Stimulated activated CD8-positive, alpha-beta memory T cell treated with anti-CD3 and anti-CD28 coated beads, Interleukin-2, amount 100 ng/mL, for 48 hours (primary cell): ENCODE measurements at places on chromosomes 5 and 9.

DNA sequence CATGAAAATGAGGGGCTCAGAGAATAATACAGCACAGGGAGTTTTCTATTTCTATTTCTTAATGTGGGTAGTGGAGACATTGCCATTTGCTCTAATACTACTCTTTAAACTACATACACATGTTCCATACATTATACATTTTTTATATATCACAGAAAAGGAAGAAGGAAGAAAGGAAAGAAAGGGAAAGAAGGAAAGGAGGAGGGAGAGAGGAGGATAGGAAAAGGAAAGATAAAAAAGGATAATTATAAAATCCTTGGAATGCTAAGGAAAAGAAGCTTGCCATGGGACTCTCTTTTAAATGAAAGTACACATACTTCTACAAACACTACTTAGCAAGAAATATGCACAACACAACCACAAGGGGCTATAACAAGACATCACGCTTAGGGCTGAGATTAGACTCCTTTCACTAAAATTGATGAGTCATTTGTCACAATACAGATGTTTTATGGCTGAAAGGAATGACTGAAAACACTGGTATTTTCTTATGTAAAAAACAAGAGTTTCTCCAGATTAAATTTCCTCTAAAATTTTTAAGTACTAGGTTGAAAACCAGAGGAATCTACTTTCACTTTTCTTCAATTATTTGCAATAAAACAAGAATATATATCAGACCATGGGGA, 219.8 kb downstream of the ARL15 start:
- DNase-seq = no peak

- DNase-seq = no peak
Measured at GRCh38 chr5:171578049-171578828, 158.8 kb downstream of the FGF18 start.

- DNase-seq = no peak
Measured at GRCh38 chr5:17267106-17267505, 49.7 kb downstream of the BASP1 start.

DNA sequence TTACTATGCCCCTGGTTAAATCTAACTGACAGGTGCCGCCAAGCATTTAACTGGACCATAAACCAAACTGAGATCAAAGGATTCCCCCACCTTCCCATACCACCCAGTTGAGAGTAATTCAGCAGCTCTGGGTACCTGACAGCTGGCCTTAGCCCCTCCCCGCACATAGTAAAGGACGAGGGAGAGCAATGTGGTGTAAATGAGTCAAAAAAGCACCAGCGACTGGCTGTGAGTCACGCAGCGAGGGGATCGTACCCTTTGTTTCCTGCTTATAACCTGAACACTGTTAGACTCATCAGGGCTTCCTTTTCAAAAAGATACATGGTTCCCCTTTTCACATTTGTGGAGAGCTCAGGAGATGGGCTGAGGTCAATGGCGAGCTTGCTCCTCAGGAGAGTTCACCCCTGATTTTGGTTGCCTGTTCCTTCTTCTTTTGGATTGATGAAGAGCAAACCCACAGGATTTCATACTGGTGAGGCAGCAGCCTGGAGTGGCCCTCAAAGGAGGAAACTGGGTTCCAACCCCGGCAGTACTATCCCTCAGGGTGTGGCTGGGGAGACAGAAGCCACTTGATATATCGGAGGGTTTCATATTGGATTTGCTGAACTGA, 71.5 kb downstream of the ANKRD33B start:
- peak; percentile 56 for DNase-seq

GRCh38 chr5:142748132-142748531, 22.0 kb upstream of the ARHGAP26 start:
- DNase-seq = no peak

- no peak for DNase-seq
Measured at GRCh38 chr5:142671801-142672200, 14.1 kb downstream of the FGF1 start.

GRCh38 chr9:117828466-117828865, 124.3 kb downstream of the TLR4 start:
- DNase-seq = no peak

DNA sequence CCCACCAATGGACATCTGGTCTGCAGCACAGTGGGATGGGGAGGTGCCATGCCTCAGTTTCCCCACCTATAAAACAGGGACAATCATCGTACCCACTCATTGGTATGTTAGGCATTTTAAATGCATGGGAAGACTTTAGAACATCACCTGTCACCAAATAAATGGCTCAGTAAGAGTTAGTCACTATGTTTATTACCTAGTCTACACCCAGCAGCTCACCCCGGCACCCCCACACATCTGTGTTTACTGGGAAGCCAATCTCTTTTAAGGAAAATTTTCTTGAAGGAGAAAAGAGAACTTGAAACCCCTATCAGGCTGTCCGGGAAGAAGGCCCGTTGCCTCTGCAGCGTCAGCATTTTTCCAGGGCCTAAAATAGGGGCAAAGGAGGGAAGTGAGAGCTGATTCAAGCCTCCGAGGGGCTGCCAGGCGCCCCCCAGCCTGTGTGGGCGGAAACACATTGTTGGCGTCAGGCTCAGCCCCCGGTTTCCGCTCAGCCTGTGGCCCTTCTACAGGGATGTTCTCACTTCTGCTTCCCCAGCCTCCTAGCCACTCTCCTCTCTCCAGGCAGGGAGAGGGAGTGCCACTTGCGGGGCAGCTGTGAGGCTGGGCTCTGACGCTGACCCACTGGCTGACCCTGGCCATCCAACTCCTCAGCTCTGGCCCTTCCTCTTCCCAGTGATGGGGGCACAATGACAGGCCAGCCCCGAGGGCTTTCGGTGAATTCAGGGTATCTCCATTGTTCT, 4.6 kb downstream of the CSF1R start:
- no peak for DNase-seq

DNA sequence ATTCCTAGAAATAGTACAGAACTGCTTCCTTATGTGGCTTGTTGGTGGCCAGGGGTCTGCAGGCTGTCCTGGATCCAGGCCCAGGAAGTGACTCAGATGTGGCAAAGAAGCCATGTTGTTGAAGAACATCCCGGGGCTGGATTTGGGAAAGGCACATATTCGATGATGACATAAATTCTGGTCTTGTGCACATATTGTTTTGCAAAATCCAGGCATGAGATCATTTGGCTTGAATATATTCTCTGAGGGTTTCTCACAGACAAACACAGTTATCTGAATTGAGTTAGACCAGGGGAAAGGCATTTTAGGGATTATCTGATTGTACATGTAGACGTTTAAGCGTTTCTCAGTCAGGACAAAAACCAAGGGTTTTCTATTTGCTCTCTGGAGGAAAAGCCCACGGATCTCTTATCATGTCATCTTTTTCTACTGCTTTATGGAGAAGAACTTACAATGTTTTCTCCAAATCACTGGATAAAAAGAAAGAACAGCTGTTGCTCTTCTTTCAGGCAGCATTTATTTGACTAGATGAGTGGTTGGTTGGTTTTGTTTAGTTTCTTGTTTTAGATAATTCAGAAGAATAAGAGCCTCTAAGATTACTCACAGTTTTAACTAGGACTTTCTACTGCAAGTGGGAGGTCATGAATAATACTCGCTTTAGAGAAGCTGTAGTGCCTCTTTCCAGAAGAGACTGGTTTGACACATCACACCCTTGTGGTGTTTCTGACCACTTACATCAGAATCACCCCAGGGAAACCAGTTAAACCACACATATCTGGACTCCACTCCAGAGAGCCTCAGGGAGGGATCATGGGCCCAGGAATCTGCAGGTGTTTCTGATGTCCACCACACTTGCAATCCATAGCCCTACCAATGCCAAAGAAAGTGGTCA, 29.5 kb upstream of the LHFPL2 start:
- no peak for DNase-seq

DNA sequence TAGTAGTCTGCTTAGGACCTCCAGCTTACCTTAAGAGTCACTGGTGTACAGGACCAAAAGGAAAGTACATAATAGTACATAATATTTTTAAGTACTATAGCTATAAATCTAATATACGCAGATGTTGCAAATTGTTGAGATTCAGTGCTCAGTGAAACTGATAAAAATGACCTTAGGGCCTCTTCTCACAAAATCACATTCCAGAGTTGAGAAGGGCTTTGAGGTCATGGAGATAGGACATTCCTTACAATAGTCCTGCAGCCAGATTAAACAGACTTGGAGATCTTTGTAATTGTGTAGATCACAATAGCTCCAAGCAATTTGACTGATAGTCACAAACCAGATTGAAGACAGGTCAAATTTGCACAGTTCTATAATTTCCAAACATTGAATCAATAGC, 37.7 kb upstream of the PCSK1 start:
- no peak for DNase-seq

DNA sequence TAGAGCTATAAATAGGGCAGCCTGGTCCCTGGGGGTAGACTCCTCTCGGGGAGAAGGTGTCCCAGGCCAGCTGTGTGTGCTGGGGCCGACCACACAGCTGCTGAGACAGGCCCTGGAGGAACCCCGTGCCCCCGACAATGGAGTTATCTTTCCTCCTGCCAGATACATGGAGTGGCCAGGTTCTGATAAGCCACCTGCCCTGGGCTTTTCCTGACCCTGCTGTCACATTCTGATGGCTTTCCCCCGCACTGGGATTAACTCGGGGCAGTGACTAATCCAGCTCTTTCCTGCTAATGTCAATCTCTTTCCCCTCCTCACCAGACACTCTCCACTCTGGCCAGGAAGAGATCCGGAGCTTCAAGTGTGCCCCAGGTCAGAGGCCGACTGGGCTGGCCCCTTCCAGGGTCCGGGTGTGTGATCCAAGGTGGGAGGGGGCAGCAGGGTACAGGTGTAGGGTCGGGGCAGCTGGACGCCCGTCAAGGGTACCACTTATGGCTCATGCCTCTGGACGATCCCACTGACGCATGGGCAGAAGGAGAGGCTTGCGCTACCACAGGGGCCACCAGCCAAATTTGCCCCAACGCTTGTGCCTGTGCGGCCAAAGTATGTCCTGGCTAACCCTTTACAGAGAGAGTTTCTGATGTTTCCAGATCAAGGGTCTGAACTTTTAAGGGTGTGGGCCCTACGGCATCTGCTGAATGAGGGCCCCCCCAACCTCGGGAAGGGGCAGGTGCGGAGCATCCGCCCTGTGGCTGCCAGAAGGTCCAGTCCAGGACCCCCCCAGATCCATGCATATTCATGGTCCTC, 20.6 kb upstream of the COL5A1 start:
- no peak for DNase-seq

GRCh38 chr5:73673161-73673591, 47.2 kb downstream of the ARHGEF28 start:
- DNase-seq = no peak

DNA sequence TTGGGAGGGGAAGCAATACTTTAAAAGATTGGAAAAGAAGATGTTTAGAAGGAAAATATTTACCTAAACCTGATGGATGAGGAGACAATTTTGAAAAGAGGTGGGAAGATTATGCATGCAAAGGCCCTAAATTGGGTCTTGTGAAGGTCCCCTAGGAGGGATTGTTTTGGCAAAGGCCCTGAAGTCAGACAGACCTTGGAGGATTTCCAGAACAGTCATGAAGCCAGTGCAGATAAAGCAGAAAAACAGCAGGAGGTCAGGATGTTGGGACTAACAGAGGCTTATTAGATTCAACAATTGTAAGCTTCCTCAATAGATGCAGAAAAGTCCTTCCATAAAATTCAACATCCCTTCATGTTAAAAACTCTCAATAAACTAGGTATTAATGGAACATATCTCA, 361.0 kb upstream of the CDH6 start:
- DNase-seq = no peak

- no peak for DNase-seq
Measured at GRCh38 chr9:113949571-113950078, 73.5 kb downstream of the ZNF618 start.

DNA sequence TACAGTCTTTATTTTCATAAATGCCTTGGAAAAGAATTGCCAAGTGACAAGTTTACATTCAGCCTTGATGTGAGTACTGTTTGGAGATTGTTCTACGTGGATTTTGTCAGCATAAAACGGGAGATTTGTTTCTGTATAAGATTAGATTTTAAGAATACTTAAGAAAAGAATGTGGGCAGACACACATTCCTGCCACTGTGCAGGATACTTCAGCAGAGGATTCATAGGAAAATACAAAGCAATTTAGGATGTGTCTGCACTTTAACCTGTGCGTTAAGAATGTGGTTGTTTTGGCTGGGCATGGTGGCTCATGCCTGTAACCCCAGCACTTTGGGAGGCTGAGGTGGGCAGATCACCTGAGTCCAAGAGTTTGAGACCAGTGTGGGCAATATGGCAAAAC, 37.2 kb downstream of the GPR107 start:
- DNase-seq = no peak

DNA sequence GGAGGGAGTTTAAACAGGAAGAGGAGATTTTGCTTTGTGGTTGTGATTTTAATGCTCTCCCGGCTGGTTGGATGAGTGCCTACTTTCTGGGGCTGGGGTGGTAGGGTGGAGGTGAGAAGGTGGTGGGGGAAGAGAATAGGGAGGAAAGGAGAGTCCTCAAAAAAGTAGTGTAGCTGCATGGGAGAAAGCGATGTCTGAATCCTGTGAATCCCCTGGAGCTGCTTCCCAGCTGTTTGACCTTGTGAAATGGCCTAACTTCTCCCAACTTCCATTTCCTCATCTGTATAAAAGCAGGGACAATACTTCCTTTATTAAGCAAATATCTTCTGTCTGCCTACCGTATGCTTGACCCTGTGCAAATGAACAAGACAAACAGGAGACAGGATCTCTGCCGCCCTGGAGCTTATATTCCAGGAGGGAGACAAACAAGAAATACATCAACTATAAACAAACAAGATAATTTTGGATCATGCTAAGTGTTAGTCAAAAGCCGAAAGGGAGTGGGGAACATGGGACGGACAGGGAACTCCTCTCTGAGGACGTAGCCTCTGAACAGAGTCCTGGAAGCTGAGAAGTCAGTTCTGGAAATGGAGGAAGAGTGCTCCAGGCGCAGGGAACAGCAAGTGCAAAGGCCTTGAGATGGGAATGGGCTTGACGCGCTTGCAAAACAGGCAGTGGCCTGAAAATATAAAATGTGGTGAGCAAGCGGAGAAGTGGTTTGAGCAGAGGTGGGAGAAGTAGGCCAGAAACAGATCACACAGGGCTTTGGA, 103.5 kb downstream of the SPRY4 start:
- no peak for DNase-seq

GRCh38 chr9:116466271-116467235, 220.6 kb upstream of the TRIM32 start:
- DNase-seq = no peak

- no peak for DNase-seq
Measured at GRCh38 chr5:181108578-181109165, 22.3 kb downstream of the OR2V1 start.

GRCh38 chr5:31235381-31235780, 41.9 kb downstream of the CDH6 start:
- no peak for DNase-seq

GRCh38 chr9:129514497-129514867, 106.4 kb downstream of the C9orf50 start:
- no peak for DNase-seq

DNA sequence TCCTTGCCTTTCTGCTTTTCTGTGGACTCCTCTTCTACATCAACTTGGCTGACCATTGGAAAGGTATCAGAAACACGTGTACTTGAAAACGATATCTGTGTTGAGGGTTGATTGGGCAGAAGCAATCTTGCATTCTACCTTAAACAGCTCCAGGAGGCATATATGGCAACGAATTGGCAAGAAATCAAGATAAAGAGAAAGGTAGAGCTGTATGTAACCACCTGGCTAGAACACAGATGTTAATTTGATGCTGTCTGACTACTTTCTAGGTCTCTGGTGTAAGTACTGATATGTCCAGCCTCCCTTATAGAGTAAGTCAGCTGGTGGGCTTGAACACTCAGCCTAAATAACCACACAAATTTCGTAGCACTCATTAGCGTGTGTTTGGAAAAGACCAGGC, 1.3 kb downstream of the MAN1B1 start:
- no peak for DNase-seq

GRCh38 chr9:109811876-109812275, 31.9 kb downstream of the PALM2AKAP2 start:
- no peak for DNase-seq

- DNase-seq = no peak
Measured at GRCh38 chr9:81690251-81690851, 1.0 kb upstream of the TLE1 start.
